ENCODE measurements at places on chromosomes 5 and 9.

DNA sequence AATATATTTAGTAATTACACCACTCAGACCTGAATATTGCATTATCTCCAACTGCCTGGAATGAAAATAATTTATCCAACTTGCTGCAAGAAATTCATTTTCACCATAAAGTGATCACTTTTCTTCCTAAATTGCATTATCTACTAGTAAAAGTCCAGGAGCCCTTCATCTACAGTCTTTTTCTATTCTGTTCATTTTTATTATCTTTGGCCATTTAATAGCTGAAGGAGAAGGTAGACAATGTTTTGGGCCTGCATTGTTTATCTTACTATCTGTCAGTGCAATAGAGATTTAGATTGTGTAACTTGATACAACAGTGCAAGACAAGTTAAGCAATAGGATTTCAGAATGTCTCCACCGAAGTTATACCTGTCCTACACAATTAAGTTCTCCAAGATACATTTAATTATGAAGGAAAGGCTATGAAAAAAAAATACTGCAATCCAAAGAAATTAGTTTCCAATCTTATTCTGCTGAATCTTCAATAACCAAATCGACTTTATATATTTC, 1339.7 kb upstream of the CDH6 start:
- DNase-seq = no peak

- DNase-seq = no peak
Observed at GRCh38 chr9:116073826-116074225, 79.8 kb upstream of the PAPPA start.

- DNase-seq = no peak
Observed at GRCh38 chr5:4720831-4721230, 419.3 kb upstream of the ADAMTS16 start.

GRCh38 chr5:92758552-92758951, 822.5 kb downstream of the NR2F1-AS1 start:
- DNase-seq = no peak

- no peak for DNase-seq
Observed at GRCh38 chr5:36733183-36733582, 126.8 kb downstream of the SLC1A3 start.

- no peak for DNase-seq
Observed at GRCh38 chr9:92639791-92640271, 30.1 kb downstream of the IPPK start.

- DNase-seq = no peak
Observed at GRCh38 chr5:61277190-61277589, 54.9 kb upstream of the ZSWIM6 start.

DNA sequence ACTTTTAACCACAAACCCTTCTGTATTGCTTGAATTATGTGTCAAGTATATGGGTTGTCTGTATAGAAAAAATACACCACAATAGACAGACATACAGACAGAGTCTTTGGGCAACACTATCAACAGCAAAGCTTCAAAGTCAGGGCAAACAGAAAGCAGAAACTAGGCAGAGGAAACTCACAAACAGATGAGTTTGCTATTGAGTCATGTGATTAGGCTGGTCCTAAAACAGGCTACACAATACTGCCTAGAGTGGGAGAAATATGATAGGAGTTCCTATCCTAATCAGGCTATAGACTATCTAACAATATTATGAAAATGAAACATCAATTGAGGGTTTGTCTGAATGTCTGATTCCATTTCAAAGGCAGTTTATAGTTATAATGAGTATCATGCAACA, 156.4 kb downstream of the EDIL3 start:
- DNase-seq = no peak
